Dermis microvascular lymphatic vessel endothelial cell (primary cell): ENCODE measurements at places on chromosomes 3 and 15. TPM values are rescaled to one million over a fixed set of nuclear protein-coding genes. Genes with fewer than 3 reads are reported as not detected.

DNA sequence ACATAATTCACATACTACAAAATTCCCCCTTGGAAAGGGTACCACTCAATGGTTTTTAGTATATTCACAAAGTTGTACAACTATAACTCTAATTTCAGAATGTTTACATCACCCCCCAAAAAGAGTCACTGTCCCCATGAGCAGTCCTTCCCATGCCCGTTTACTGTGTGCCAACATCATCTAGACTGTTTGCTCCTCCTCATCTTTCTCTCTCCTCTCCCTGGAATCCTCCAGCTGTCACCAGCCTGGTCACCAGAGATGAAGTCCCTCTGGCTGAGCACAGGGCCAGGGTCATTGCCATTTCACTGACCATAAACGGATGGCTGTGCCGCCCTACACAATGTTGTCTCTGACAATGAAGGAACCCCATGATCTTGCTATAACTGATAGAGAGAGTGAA, 45.2 kb downstream of the C2CD4B start:
- no peak for DNase-seq

DNA sequence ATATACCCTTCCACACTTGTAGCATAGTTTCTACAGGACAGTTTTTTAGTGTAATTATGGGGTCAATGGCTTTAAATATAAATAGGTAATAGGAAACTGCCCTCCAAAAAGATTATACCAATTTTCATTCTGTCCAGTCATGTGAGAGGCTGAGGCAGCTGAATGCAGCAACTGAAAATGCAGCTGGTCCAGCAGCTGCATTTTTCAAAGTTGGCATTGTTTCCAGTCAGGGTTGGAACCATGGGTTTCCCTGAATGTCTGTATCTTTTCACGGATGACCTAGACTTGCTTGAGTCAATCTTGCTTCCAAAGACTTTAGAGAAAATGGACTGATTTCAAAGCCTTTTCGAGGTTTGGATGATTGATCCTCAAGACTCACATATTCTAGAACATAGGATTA, 9.9 kb upstream of the KNL1 start:
- DNase-seq, result no peak

DNA sequence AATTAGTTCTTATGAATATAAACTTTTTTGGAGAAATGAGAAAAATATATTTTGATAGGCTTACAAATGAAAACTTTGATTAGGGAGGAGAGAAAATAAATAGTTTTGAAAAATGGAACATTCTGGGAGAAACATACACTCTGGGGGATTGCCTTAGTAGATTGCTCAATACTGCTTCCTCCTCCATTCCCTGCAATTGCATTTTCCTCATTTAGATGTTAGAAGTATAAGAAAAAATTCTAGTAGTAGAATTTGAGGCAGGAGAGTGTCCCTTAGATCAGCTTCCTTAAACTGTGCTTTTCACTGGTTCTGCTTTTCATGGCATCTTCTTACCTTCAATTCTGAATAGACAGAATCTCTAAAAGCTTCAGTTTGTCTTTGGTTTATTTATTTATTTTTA, 46.2 kb upstream of the CTDSPL2 start:
- DNase-seq, result no peak

DNA sequence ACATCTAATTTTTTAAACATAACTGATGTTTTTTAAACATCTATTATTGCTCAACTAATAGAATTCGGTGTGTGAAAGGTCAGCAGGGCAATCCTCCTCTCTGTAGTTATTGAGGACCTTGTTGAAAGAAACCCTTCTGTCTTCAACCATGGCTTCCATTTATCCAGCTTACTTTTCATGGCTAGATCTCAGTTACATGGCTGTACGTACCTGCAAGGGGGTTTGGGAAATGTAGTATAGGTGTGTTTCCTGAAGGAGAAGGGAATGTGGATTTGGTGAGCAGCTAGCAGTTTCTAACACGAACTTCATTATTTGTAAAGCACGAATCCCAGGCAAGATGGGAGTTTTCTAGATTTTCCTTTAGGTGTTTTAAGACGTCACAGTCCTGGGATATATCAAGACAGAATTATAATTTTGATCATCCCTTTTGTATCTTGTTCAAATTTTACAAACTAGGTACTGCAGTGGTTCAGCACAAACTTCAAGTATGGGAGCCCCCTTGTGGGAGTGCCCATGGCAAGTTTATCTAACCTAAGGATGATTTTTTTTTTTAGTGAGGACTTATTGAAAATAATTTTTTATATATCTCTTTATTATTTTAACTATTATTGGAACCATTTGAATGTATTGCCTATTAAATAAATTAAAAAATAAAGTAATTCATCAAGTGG, 41.6 kb downstream of the FBXL2 start:
- no peak for DNase-seq

GRCh38 chr3:136195258-136196063, 674 bp downstream of the MSL2 start:
- DNase-seq, result peak; percentile 83

The CAMP gene
- not detected in 2 replicates for total RNA-seq

The ROBO2 gene
- under 0.01 TPM in 1 of 2 replicates, not detected in the other for total RNA-seq

DNA sequence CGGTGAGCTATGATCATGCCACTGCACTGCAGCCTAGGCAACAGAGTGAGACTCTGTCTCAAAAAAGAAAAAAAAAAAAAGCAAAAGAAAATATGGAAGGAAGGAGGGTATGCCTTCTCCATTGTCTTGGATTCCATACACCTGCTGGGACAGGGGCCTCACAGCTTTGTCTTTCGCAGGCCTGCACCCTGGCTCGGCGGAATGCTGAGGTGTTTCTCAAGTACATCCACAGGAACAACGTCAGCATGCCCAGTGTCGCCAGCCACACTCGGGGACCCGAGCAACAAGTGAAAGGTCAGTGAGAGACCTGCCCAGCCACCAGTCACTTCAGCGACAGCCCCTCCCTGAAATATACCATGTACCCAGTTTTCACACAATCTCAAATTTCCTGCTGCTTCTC, 288.5 kb upstream of the UMPS start:
- DNase-seq, result no peak

DNA sequence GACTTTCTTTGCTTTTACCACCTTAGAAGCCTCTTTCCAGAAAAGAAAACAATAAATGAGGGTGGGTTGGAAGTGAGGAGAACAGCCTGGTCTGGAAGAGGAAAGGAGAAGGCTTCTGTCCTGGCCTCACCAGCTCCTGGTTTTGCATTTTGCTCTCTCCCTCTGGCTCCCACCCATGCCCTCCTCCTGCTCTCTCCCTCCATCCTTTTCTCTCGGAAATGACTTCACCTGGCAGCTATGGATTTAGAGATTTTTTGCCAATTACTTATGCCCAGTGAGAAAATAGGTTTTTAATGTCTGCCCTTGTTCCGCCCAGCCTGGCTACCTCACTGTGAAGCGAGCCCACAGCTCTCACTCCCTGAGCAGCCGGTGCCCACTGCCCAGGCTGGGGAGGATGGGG, 77.9 kb upstream of the NTRK3 start:
- DNase-seq, result no peak

The MEGF11 gene
- not detected in 2 replicates for total RNA-seq

GRCh38 chr3:84998545-84998944, 39.8 kb downstream of the CADM2 start:
- DNase-seq, result no peak

The NEDD4 gene
- 23.2 and 25.7 TPM in 2 replicates for total RNA-seq

- DNase-seq, result no peak
These were observed 13.3 kb downstream of the SEMA3G start for GRCh38 chr3:52431459-52432223.

DNA sequence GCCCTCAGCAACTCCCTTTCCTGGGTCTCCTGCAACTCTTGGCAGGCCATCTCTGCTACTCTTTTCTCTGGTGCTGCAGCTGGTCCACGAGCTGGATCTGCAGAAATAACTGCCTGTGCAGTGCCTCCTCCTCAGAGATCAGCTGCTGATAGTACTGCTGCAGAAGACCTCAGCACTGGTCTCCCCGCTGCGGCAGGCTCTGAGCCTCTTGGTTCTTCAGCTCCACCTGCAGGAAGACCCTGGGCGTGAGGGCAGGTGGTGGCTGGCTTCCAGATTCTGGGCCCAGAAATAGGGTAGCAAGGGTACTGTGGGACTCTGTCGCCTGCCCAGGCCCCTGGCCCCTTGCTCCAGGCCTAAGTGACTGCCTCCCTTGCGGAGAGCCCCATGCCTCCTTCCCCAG, 79.7 kb upstream of the C2CD4B start:
- peak; percentile 9 for DNase-seq

DNA sequence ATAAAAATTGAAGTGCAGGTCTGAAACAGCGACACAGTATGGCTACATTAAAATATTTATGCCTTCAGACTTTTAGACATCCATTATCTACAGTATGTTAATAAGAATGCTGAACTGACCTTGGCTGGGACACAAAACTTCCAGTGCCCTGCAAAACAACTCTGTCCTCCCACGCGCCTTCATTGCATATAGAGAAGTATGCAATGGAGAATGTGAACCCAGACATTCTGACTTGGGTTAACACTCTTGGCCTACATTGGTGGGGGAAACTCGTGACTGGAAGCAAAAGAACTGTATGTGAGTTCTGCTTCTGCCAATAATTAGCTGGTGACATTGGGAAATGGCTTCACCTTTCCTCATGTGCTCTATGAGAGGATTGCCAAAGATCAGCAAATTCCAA, 110.5 kb upstream of the SLC24A5 start:
- DNase-seq, result no peak

The ZNF770 gene
- total RNA-seq, result 20.2 and 24.9 TPM in 2 replicates

The ZBTB47 gene
- total RNA-seq, result 12.2 and 20.0 TPM in 2 replicates

The SEMA3B gene
- total RNA-seq, result 0.26 and 0.51 TPM in 2 replicates

The TBC1D5 gene
- total RNA-seq, result 50.8 and 52.8 TPM in 2 replicates

The CD200R1 gene
- total RNA-seq, result not detected in 2 replicates

The CAV3 gene
- total RNA-seq, result not detected in 2 replicates

GRCh38 chr15:61653110-61653509, 407.1 kb downstream of the VPS13C start:
- no peak for DNase-seq

DNA sequence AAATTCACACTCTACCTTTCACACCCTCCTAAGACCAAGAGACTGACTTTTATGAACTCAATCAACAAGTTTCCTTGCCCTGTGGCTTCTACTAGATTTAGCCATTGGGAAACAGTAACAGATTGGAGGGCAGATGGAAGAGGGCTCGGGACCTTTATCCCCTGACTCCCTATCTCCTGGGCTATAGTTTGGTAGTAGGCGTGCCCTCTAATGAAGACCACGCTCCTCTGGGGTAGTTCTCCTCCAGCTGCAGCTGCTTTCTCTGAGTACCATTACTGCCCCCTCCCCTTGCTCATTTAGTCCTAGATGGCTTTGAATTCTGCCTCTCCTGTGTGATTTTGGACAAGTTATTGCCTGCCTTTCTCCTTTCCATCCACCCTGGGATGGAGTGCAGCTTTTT, 33.3 kb downstream of the FMN1 start:
- DNase-seq, result no peak

DNA sequence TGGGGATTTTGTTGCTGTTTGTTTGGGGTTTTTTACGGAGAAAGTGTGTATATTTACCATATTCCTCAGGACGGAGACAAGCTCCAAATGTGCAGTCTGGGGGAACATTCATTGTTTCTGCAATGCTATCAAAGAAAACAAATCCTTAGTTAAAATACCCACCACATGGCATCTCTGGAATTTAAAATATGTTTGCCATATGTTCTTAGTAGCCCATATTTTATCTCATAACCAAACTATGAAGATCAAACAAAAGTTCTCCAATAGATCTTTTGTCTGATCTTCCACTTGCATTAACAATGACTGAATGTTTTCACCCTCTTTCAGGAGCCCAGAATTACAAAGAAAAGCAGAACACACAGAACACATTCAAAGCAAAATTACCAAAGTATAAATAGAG, 35.3 kb downstream of the EFHB start:
- no peak for DNase-seq

The EXD1 gene
- total RNA-seq, result under 0.01 TPM in 1 of 2 replicates, not detected in the other

DNA sequence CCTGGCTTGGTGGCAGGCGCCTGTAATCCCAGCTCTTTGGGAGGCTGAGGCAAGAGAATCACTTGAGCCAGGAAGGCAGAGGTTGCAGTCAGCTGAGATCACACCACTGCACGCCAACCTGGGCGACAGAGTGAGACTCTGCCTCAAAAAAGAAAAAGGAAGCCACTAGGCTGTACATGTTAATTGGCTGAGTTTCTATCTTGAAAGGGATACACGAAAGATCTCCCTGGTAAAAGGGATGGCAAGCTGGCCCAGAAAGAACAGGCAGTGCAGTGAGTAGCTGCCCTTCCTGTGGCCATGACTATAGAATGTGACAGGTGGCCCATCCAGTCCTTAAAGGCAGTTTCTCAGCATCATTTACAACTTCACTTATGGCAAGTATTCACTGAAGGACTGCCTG, 12.3 kb downstream of the LRIG1 start:
- no peak for DNase-seq

The EPHA3 gene
- total RNA-seq, result not detected in 2 replicates

DNA sequence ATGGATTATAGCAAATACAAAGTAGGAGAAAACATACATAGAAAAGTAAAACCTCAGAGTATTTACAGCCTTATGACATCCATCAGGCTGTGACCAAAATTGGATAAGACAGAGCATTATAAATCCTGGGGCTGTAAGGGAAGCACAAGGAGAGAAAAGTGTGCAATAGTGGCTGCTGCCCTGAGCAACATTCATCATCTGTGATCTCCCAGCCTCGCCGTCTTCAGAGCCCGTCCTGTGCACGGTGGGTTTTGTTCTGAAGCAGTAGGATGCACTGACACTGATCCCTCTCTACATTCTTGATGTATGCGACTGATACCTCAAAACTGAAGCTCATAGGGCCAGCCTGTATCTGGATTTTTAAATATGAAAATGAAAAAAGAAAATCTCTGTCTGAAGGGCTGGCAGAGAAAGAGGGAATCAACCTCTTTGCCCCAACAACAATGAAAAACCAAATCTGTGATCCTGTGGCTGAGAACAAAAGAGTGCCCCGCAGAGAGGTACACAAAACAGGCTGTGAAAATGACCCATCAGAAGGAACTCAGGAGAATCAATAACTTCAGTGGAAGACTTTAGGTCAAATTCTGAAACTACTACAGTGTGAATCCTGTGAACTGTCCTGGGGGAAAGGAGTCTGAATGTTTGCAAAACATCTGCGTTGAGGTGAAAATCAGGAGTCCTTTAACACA, 8.2 kb upstream of the RTP4 start:
- DNase-seq, result no peak

The PRRT3 gene
- 0.51 and 0.63 TPM in 2 replicates for total RNA-seq

- DNase-seq, result no peak
These were observed 13.8 kb upstream of the TMC3 start for GRCh38 chr15:81387621-81388435.

DNA sequence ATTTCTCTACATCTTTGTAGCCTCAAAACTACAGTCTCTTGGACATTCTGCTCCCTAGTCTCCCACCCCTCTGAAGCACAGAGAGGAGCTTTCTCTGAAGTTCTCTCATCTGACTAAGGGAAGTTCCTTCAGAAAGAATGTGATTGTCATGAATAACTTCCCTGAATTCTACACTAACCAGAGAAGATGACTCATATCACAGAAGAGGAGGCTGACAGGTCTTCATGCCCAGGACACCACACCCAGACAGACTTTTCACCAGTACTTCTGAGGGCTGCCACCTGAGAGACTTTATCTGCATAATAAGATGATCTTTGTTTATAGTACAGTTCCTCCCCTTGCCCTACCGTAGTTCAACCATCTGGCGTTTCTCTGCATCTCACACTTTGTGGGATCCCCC, 52.8 kb downstream of the CDIN1 start:
- DNase-seq, result no peak

DNA sequence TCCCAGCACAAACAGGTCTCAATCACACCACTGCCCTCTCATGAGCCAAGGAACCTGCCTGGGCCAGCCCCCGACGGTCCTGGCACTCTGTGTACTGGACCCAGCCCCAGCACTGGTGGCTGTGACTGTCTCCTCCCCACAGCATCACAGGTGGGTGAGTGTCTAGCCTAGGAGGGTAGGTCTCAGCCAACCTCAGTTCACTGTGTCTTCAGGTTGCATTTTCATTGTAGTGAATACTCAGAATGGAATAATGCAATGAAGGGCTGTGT, 163.4 kb upstream of the NSMCE3 start:
- DNase-seq, result no peak
